Activated CD8-positive, alpha-beta memory T cell treated with anti-CD3 and anti-CD28 coated beads, Interleukin-2, amount 50 U/mL, for 48 hours (primary cell): ENCODE measurements at places on chromosomes 7 and 10.

GRCh38 chr10:96663797-96664196, 56.5 kb downstream of the PIK3AP1 start:
- no peak for DNase-seq

GRCh38 chr7:19327018-19327417, 181.8 kb upstream of the FERD3L start:
- no peak for DNase-seq

DNA sequence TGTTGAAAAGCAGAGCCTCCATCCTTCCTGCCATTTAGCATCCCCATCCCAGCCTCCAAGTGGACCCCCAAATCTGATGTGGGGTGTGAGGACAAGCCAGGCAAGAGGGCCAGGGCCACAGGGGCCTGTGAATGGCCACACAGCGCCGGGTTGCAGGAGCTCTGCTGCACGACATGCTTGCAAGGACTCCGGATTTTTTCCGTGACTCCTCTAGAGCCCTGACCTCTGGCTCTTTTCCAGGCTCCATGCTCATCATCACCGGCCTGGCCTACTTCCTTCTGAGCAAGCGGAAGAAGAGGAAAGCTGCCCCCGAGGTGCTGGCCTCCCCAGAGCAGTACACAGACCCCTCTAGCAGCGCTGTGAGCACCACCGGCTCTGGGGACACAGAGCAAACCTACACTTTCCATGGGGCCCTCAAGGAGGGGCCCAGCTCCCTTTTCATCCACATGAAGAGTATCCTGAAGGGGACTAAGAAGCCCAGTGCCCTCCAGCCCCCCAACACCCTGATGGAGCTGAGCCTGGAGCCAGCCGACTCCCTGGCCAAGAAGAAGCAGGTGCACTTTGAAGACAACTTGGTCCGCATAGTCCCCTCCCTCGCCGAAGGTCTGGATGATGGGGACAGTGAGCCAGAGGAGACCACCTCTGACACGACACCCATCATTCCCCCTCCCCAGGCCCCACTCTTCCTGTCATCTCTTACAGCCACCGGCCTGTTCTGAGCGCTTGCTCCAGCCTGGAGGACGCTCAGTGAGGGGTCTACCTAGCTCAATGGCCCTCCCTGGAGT, 23.5 kb downstream of the TMEM72 start:
- no peak for DNase-seq

DNA sequence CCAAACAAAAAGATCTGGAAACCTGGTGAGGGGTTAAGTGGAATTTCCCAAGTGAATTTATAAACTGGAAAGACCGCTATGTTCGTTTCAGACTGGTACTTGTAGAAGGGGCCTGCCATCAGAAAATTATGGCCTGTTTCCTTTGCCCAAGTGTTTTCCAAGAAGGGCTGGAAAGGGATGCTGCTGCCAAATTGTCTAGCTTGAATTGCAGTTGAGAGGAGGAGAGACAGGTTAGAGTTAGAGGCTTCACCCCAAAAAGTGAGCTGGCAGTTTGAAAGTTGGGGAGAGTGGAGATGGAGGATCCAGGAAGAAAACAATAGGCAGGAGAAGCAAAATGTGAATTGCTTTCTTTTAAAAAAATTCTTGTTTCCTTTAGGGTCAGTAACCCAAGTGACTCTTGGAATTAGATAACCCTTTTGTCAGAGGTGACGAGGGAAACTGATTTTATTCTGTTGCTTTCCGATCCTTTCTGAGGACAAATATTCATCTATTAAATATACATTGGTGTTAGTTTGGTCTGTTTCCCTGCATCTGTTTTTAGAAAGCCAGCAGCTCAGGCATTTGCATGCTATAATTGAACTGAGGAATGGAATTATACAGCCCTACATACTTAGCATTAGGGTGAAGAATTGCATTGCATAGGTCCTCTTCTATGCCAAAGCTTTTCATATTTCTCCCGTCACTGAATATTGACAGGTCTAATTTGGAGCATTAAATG, 82.5 kb upstream of the PRR15 start:
- DNase-seq: no peak

DNA sequence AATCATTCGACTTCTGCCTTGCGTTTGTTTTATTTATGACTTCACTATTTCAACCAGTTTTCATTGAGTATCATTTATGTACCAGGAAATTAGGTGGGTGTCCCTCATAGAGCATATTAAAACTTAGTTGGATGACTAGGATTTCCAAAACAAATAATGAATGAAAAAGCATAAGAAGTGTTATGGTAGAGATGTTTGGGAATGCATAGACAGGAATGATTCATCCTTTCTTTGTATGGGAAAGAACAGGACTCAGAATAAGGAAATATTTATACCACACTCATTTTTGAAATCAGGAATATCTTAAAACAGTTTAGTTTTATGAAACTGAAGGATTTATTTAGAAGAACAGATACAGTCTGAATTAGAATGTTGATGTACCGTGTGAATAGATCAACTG, 315.7 kb downstream of the EXOC4 start:
- DNase-seq: no peak

DNA sequence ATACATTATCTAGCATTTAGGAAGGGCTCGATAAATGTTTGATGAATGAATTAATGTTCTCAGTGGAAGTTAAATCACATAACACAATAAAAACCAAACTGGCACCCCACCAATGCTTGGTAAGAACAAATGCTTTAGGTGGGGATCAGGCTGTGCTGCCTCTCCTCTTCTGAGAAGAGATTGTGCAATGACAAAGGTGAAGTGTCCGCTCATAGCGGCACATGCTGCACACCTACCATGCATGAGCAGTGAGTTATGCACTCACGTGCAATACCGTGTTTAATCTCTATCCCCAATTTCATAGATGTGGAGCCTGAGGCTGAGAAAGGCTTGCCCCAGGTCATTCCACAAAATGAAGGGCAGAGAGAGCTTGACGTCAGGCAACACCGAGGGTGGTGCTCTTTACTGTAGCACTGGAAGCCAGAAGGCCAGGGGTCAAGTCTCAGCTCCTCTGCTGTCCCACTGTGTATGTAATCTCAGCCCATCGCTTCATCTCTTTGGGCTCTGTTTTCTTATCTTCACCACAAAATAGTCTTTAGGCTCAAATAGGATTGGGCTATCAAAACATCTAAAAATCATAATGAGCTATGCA, 72.9 kb upstream of the EFCAB10 start:
- no peak for DNase-seq

GRCh38 chr7:8389593-8390261, 43.7 kb upstream of the NXPH1 start:
- no peak for DNase-seq

DNA sequence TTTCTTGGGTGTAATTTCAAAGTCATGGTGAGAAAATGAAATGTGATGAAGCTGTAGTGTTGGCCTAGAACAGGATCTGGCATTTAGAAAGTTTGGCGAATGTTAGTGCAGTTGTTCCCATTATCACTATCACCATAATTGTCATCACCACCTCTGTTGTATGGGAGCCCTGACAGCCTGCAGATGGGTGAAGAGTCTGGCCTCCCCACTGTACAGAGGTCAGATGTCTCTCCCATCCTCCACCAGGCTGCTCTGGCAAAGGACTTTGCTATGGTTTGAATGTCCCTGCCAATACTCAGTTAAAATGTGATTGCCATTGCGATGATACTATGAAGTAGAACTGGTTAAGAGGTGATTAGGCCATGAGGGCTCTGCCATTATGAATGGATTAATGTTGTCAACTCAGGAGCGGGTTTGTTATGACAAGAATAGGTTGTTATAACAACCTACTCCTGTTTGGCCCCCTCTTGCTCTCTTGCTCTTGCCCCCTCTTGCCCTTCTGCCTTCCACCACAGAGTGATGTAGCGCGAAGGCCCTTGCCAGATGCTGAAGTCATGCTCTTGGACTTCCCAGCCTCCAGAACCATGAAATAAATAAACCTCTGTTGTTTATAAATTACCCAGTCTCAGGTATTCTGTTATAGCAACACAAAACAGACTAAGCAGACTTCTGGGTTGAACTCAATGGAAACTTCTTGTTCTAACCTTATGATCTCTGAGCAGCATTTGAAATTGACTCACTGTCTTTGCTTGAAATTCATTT, 90.0 kb downstream of the GRK5 start:
- DNase-seq: no peak

DNA sequence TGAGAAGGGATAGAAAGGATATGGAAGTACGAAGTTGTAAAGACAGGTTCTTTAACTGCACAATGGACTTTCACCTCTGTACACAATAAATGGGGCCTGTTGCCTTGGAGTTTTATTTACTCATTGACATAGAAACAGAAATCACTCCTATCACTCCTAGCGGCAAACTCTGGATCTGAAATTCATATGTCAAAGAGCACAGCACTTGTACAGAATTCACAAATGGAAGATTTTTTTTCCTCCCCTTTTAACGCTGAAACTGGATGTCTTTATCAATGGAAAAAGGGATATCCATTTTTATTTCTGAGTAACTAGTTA, 18.2 kb downstream of the NT5C3A start:
- no peak for DNase-seq

DNA sequence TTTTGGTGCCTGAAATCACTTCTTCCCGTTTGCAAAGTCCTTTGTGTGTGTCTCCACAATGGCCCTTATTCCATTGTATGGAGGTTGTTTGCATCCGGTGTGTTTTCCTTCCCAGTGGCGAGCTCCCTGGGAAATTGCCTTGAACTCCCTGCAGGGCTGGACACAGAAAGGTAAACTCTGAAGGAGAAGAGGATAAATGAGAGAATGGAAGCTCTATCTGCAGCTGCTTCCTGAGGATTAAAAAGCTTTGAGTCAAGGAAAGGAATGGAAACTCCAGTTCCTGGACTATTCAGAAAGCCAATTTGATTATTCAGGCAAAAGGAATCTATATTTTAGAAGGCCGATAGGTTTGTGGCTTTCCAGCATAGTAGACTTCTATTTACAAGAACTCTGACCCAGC, 4.4 kb upstream of the GRK5 start:
- no peak for DNase-seq

GRCh38 chr10:126463286-126463685, 75.0 kb upstream of the ADAM12 start:
- DNase-seq: no peak

- no peak for DNase-seq
These were observed 298.5 kb downstream of the ELMO1 start for GRCh38 chr7:37150180-37150579.

DNA sequence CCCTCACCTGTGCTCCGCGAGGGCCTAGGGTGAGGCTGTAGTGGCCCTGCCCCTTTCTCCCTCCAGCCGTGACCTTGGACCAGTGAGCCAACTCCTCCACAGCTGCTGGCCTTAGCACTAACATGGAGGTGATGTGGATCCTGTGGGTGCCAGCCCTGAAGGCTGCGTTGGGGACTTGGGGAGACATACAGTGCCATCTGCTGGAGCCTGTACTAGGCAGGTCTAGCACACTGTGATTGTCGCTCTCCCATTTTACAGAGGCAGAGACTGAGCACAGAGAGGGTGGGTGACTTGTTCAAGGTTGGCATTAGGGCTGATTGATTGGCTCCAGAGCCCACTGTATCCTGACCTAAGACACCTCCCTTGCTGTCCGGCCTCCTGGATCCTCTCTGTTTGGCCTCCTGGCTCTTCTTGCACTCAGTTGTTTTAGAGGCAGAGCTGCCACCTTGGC, 37.6 kb downstream of the PRF1 start:
- DNase-seq: no peak

DNA sequence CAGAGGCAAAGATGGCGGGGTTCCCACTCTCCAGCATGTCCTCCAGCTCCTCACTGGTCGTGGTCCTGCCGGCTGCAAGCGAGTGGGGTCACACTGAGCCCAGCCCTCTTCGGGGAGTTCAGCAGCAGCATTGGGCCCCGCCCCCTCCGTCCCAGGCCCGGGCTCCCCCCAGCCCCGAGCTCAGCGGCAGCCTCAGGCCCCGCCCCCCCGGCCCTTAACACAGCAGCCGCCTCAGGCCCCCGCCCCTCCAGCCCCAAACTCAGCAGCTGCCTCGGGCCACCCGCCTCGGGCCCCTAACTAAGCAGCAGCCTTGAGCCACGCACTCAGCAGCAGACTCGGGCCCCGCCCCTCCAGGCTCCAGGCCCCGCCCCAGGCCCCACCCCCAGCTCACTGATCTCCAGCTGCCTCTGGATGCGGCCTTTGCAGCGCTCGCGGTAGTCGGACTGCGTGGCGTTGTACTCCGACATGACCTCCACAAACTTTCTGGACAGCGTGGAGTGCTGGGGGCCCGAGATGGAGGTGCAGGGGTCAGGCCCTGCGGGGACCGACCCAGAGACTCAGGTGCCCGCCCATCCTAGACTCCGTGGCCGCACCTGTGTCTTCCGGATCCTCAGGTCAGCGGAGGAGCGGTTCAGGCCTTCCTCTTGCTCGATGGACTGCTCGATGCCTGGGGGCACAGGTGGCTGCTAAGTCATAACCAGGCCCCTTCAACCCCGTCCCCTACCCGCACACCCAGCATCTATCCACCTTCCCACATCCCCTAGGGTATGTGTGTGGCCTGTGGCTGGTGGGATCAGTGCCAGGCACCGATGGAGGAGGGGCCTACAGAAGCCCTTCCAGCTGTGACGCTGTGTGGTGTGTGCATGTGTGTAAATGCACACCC, 15.5 kb downstream of the STX1A start:
- no peak for DNase-seq

- DNase-seq: peak; percentile 36
These were observed 59.4 kb upstream of the CAMK2B start for GRCh38 chr7:44384586-44385433.

DNA sequence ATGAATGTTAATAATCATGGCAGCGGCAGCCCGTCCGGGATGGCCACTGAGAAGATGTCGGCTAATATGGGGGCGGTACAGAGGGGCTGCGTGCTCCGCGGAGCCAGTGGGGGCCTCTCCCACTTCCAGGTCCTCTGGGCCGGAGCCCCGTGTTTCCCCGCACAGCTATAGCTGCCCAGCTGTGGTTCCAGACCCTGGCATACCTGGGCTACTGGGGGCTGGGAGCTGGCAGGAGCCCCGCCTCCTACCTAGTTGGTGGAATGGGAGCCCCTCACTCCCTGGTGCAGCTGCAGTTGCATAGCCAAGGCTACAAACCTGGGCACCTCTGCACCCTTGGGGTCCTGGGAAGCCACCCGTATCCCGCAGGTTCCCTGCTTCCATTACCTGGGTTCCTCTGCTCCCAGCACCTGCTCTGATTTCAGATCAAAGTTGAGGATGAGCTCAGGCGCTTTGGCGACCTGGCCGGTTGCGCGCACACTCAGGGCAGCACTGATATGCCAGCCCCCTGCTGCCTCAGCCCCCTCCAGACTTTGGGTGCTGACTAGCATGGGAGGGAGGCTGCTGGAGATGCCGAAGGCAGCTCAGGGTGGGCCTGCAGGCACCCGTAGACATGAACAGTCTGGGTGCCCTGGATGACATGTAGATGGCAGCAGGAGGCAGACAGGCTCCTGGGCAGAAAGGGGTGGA, 236.5 kb upstream of the SEMA3D start:
- no peak for DNase-seq

DNA sequence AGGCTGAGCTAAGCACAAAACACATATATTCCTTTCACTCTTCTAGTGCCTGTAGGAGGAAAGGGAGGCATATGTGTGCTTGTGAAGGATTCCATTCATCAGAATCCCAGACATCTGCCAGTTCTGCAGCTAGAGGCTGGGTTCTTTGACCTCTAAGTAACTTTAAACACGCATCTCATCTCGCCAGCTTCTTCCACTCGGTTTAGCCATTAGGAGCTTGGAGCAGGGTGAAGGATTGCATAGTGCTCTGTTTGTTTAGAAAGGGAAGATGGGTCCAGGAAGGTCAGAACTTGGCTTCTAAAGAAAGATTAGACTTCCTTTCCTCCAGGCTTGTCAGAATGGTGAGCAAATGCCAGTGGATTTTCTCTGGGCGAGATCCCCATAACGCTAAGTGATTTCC, 43.6 kb downstream of the HK1 start:
- no peak for DNase-seq
